ENCODE measurements at places on chromosomes 13 and 19. TPM values are rescaled to one million over a fixed set of nuclear protein-coding genes. Genes with fewer than 3 reads are reported as not detected.
A peak's percentile ranks its signal among the peaks of the same experiment; 100 is the strongest.

- DNase-seq, result peak; percentile 23
Measured at GRCh38 chr19:35718345-35719041, 690 bp downstream of the KMT2B start.

DNA sequence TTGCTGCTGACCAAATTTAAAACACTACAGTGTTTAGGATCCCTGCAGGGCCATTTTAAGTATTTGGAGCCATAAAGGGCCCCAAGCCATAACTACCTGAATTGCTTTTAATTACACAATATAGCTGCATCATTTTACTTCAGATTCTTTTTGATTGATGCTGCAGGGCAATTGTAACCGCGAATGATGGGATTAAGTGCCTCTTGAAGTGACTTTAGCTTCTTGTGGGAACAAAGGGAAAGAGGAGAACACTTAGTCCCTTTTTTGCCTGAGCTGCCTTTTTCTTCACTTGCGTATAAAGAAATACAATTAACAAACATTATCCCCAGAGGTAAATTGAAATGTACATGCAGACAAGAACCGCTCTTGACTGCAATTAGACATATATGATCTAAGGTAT lies 228.5 kb downstream of the ZIC5 start:
- DNase-seq, result no peak

DNA sequence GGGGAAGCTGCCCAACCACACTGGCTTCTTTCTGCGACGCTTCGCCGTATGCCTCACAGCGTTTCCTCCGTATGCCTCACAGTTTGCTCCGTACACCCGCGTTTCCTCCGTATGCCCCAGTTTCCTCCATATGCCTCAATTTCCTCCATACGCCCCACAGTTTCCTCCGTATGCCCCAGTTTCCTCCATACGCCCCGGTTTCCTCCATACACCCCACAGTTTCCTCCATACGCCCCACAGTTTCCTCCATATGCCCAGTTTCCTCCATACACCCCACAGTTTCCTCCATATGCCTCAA lies 22.6 kb downstream of the GAS6 start:
- DNase-seq, result no peak

GRCh38 chr13:74210693-74211393 lies 76.6 kb upstream of the KLF12 start:
- DNase-seq, result peak; percentile 96

- DNase-seq, result no peak
Measured at GRCh38 chr13:24473686-24474085, 38.9 kb downstream of the PARP4 start.

DNA sequence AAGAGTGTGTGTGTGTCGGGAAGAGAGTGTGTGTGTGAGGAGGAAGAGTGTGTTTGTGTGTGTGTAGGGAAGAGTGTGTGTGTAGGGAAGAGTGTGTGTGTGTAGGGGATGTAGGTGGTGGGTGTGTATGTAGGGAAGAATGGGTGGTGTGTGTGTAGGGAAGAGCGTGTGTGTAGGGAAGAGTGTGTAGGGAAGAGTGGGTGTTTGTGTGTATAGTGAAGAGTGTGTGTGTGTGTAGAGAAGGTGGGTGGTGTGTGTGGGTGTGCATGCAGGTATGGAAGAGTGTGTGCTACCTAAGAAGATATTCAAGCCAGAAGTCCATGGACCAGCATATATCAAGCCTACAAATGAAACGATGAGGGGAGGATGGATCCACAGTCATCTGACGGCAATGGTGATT lies 265.8 kb downstream of the FGF9 start:
- DNase-seq, result no peak

GRCh38 chr13:44306371-44307192 lies 67.0 kb upstream of the SERP2 start:
- DNase-seq, result peak; percentile 97

Gene CALR3
- not detected for polyA plus RNA-seq
